ENCODE measurements at places on chromosomes 6 and 20.

GRCh38 chr6:118709859-118710350 is 58.5 kb upstream of the CEP85L start:
- no peak for DNase-seq

DNA sequence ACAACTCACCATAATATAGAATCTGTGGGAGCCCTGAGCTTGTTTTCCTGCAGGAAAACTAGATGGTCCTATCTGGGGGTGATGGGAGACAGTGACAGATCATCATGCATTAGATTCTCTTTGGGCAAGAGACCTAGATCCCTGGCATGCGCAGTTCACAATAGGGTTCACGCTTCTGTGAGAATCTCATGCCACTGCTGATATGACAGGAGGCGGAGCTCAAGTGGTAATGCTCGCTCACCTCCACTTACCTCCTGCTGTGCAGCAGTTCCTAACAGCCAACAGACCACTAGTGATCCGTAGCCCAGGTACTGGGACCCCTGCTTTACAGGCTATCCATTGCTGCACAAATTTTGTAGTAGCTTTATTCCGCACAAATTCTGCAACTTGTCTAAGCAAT is 84.5 kb downstream of the HIVEP2 start:
- no peak for DNase-seq

DNA sequence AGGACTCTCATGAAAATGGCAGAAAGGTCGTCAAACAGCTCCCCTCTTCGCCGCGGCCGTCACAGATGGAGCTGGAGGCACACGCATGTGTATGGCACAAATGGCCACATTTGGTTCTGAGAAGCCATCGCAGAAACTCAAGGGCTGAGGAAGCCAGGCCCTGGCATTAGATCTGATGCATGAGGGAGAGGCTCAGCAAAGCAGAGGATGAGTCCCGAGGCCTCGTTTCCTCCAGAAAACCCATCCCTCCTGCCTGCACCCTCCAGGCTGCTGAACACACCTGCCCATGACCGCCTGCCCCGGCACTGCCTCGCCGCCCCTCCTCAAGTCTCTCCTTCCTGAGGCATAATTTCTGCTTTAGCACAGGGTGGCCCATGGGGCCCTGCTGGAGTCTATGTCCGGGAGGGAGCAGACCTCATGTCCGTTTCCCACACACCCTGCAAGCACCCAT is 240.3 kb downstream of the DLL1 start:
- DNase-seq = no peak

GRCh38 chr6:130229645-130230044 is 6.9 kb upstream of the SAMD3 start:
- DNase-seq = no peak

- no peak for DNase-seq
Measured at GRCh38 chr6:100105138-100105537, 111.1 kb upstream of the MCHR2 start.

DNA sequence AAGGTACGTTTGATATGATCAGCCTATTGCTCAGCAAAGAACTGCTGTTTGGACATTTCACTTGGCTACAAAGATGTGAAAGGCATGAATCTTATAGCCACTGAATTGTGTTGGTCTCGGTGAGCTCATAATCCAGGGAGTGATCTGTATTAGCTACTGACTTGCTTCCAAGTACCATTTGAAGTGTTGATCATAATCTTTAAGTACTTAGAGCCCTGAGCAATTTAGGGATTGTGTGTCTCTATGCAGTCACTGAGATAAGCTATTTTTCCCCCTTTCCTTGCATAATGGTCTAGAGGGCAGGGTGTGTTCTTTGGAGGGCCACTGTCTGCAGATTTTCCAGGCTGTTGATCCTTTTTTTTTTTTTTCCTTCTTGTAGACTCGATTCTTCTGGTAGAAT is 393.6 kb downstream of the ESR1 start:
- no peak for DNase-seq

DNA sequence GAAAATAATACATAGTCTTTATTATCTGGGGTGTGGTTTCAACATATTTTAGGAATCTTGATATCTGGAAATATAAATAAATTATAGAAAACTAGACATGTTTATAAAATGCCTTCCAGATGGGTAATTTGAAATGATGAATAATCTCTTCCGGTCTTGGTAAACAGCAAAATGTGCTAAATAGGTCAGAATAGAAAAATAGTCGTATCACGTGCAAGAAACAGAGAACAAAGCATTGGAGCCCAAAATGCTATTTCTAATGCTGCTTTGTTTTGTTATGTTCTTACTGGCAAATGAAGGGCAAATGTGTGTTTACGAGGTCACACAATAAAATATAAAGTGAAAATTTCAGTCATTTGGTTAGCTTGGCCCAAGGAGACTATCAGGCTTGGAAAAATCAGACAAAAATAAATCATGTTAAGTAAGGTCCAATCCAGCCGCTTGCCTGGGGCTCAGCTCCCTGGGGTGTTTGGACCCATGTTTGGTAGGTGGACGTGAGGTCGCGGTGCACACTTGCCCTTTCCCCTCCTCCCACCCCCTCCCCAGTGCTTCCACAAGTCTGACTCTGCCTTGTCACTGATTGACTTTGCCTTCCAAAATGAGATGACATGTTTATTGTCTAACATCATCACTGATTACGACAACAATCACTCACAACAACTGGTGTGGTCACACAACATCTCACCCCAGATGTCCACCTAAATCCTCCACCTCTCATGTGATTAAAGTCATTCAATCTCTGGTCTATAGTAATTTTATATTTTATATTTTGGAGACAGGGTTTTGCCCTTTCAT is 56.0 kb downstream of the RIN2 start:
- DNase-seq = no peak

- DNase-seq = peak; percentile 18
Measured at GRCh38 chr20:16580147-16580546, 6.9 kb upstream of the KIF16B start.

GRCh38 chr20:32526125-32526524 is 59.0 kb downstream of the NOL4L start:
- no peak for DNase-seq

DNA sequence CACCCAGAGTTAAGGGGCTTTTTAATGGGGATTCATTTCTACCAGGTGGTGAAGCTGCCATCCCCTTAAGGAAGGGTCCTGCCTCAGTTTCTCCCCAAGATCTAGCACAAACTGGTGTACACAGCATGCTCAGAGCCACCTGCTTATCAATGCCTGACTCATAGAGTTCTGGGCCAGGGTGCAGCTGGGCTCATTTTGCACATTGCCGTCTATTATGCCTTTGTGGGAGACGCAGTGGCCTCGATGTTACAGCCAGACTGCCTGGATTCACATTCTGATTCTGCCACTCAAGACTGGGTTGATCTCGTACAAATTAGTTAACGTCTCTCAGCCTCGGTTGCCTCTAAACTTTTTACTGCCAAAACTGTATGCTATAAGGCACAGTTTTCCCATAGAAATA is 365.7 kb downstream of the ZFAND3 start:
- no peak for DNase-seq

DNA sequence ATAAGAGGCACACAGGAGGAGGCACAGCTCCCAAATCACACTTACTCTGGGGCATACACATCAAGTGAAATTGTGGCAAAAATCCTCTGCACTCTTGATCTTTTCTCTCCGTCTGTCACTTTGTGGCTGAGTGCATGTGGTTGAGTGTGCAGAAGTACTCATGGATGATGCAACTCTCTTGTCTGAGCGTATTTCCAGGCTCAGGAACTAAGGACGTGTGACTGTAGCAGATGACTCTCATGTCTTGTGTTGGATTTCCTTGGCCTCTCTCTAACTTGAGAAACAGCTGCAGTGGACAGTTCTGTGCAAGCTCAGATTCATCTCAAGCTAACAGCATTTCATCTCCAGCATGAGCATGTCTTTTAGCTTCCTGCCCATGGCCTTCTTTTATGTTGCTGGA is 245.4 kb upstream of the FLRT3 start:
- no peak for DNase-seq

- no peak for DNase-seq
Measured at GRCh38 chr6:163748036-163748435, 333.5 kb downstream of the QKI start.

DNA sequence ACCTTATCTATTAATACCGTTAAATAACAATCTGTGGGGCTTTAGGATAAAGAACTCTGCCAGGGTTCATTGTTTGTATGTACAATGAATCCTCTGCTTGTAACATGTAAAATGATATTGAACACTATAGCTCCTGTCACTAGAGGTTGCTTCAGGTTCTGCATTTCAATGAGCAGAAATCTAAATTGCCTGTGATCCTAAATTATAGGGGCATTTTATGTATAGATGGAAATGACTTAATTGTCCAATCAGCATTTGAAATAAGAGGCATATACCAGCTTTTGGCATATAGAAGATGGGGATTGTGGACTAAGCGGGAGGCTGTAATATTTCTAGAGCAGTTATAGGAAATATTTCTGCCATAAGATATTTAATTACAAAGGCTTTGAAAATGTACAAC is 2.0 kb downstream of the NCOA3 start:
- no peak for DNase-seq

GRCh38 chr6:12403947-12404647 is 113.9 kb downstream of the EDN1 start:
- no peak for DNase-seq

DNA sequence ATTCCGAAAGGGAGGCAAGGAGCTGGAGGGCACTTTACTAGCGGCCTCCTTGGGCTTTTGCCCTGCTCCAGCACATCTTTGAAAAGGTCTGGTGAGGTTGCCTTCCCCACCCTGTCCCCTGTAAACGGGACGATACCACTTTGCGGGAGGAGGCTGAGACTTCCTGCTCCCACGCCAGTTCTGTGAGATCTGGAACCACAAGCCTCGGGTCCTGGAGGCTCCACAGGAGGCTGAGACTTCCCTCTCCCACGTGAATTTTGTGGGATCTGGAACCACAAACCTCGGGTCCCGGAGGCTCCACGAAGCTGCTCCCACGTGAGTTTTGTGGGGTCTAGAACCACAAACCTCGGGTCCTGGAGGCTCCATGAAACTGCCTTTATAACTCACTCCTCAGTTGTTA is 209.3 kb downstream of the DLL1 start:
- no peak for DNase-seq

GRCh38 chr20:50415021-50415515 is 95.1 kb upstream of the PTPN1 start:
- no peak for DNase-seq

DNA sequence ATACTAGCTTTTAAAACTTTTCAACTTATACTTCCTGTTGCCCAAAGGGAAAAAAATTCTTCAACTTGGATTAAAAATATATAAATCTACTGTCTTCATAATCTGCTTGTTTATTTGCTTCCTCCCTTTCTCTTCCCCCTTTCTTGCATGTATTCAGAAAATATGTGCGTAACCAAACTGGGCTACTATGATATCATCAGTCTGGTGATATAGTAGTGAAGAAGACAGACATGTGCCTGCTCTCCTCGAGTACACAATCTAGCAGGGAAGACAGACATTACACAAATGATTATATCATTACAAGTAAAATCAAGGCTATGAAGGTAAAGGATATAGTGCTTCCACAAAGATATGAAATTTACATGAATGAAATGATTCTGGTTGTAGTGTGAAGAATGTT is 31.0 kb downstream of the IBTK start:
- no peak for DNase-seq

GRCh38 chr6:1995636-1996035 is 249.8 kb downstream of the GMDS start:
- DNase-seq = no peak

DNA sequence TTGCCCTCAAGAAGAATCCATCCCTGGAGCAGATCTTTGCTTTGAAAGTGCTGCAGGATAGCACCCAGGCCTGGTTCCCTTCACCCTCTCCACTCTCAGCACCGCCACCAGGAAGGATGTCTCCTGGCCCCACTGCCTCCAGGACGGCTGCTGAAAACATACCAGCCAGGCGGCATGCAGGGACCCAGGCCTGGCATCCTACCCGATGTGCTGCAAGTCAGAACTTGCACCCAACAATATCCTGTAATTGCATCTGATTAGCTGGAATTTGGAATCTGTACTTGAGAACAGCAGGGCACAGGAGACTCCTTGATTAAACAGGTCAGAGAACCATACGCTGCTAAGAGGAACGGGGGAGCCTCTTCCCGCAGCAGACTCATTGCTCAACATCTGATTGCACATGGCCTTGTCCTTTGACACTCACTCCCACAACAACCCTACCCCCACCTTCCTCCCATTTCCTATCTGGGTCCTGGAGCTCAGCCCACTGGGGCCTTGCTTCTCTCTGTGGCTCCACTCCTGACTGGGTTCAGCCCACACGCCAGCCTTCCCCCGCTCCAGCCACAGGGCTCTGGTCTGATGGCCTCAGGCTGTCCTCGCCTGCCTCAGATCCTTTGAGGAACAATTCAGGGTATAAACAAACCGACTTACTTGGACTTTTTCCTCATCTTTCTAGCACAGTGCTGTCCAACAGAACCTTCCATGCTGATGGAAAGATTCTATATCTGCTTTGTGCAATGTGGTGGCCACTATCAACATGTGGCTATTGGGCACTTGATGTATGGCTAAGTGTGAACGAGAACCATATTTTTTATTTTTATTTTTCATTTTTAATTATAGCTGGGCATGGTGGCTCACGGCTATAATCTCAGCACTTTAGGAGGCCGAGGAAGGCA is 78.0 kb downstream of the FGD2 start:
- DNase-seq = no peak

DNA sequence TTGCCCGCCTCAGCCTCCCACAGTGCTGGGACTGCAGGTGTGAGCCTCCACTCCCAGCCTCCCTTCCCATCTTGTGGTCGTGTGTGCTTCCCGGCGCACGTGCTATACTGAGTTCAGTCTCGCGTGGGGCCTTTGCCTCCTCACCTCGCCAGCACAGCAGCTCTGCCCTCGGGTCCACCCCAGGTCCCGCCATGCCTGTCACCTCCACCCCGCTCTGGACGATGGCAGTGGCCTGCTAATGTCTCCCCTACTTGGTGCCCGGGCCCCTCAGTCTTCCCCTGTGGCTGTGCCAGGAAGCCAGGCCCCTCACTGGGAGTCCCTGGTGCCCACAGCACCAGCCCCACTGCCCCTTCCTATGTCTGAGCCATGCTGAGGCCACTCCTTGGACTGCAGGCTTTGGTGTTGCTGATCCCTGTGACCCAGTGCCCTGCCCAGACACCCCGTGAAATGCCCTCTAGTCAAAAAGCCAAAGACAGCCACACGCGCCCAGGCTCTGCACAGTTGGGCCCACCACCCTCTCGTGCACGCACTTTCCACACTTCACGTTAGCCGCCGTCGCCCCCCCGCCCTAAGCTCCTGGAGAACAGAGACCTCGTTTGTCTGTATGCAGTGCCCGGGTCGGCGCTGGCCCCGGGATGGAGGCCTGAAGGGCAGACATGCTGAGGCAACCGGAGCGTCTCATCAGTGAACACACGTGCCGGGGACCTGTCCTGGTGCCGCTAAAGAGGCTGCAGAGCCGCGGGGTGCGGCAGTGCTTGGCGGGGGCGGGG is 14.3 kb downstream of the HRH3 start:
- no peak for DNase-seq

GRCh38 chr6:92810913-92811312 is 608.4 kb downstream of the EPHA7 start:
- peak; percentile 32 for DNase-seq

DNA sequence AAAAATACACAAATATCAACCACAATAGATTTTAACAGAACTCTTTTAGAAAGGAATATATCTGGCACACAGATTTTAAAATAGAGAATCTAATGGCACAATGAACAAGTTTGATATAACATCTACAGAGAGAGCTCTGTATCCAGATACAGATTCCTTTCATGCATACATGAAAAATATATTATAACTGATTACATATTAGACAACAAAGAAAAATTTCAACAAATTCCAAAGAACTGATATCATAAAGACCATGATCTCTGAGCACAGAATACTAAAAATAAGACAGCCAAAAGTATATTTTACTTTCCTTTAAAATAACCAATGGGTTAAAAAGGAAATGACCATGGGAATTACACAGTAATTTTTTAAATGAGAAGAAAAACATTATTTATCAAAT is 74.1 kb upstream of the MAP7 start:
- DNase-seq = no peak

GRCh38 chr20:59004763-59005522 is 2.1 kb downstream of the CTSZ start:
- DNase-seq = no peak

Measured in cerebellar cortex (tissue), 1 donor.